Activated CD4-positive, alpha-beta T cell treated with anti-CD3 and anti-CD28 coated beads for 24 hours (primary cell): ENCODE measurements at places on chromosomes 5 and 9.

DNA sequence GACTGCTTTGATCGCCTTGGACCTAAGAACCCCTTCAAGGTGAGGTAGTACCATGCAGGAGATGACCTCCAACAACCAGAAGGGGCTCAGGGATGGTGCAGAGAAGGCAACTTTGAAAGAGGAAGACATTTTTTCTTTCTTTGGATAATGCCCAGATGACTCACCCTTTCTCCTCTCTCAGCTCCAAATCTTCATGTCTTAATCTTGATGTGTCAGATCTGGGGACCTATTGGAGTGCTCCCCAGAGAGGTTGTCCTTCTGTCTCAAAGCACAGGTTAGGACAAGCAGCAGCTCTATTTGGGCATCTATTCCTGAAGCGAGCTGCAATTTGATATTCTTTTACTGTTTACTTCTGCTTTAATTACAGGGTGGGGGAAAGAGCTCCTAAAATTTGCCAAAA is 229.9 kb upstream of the MAP3K1 start:
- no peak for DNase-seq

- DNase-seq, result no peak
These were observed 8.3 kb downstream of the KLHL3 start for GRCh38 chr5:137727623-137728022.

GRCh38 chr9:99948896-99949295 is 42.4 kb downstream of the STX17 start:
- no peak for DNase-seq

- DNase-seq, result no peak
These were observed 16.6 kb downstream of the OCLN start for GRCh38 chr5:69509212-69509611.

GRCh38 chr9:12658531-12659209 is 34.5 kb upstream of the TYRP1 start:
- DNase-seq, result no peak

- no peak for DNase-seq
These were observed 617.9 kb upstream of the CTNND2 start for GRCh38 chr5:12522116-12522515.

- DNase-seq, result no peak
These were observed 2277.6 kb downstream of the MAT2B start for GRCh38 chr5:165783024-165783423.

- no peak for DNase-seq
These were observed 227.8 kb upstream of the TBCA start for GRCh38 chr5:78003919-78004318.

GRCh38 chr5:17952231-17952630 is 318.0 kb downstream of the TAF11L14 start:
- no peak for DNase-seq

DNA sequence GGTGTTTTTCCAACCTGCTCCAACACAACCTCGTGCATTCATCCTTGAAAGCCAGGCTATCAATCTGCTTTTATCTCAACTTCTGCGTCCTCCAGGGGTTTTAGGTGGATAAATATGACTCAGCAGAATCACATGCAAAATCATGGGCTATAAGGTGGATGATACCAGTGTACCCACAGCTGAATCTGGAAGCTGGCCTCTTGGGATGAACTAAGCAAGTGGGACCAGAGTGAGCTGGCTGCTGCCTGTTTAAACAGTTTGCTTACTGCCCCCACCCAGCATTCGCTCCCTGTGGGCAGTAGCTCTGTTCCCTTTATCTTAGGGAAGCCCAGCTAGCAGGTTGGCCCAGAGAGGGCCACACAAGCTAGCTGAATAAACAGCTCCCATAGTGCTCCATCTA is 194.0 kb downstream of the CRB2 start:
- no peak for DNase-seq
